ENCODE measurements at places on chromosomes 3 and 15.

DNA sequence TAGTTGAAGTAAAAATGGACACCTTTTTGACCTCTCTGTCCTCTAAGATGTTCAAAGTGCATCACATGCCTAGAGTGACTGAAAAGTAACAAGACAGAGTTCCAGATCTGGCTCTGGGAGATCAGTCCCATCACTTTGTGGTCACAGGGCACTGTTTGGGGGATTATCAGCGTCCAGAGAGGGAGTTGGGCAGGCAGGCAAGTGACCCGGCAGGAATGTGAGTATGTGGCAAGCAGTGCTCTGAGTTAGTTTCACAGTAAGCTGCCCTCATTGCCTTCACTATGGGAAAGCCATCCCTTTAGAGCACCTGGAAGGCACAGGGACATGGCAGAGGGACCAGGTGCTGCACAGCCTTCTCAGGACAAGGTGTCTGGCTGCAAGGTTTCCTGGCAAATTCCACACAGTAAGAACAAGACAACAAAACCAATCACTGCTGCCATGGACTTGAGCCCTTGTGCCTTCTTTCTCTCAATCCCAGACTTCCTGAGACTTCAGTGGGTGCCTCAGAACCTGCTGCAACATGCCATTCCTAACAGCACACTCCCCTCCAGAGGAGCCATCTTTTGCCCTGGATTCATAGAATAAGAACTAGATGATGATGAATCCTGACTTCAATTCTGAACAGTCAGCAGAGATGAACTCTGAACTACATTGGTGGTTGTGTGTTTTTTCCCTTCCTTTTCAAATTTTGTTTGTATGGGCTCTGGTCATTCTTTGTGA, 55.2 kb downstream of the TIPARP start:
- H3K36me3 ChIP-seq: no peaks in the 10 kb centered on the region
- no peaks in the 10 kb centered on the region for H3K27me3 ChIP-seq
- no peak overlapping the region for H3K27ac ChIP-seq
- H3K4me1 ChIP-seq: peaks cover 2% of the 10 kb centered on the region
- no peak overlapping the region for H3K4me3 ChIP-seq

DNA sequence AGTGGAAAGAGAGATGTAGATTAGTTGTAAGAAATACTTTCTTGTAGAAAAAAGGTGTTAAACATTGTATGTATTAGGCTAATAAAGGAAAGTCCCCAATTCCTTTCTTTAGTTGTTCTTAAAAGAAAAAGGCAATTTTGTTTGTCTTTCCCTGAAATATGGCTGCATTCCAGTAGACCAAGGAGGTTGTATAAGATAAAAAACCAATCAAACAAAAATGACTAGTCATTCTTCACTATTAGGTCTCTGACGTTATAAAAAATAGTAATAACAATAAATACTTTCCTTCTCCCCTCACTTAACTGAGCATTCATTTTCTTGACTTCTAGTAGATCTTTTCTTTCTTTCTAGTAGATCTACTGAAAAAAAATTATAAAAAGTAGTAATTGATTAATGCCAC, 8.6 kb upstream of the PPM1L start:
- DNase-seq: no peak
- H3K4me1 ChIP-seq: peaks cover 5% of the 10 kb centered on the region
- no peaks in the 10 kb centered on the region for H3K27me3 ChIP-seq
- H3K4me3 ChIP-seq: no peak overlapping the region
- H3K27ac ChIP-seq: no peak overlapping the region
- no peaks in the 10 kb centered on the region for H3K36me3 ChIP-seq

GRCh38 chr3:178086144-178086825, 450.0 kb upstream of the KCNMB2 start:
- H3K4me1 ChIP-seq: no peaks in the 10 kb centered on the region
- DNase-seq: no peak
- H3K27ac ChIP-seq: no peak overlapping the region
- no peaks in the 10 kb centered on the region for H3K36me3 ChIP-seq
- no peaks in the 10 kb centered on the region for H3K27me3 ChIP-seq

DNA sequence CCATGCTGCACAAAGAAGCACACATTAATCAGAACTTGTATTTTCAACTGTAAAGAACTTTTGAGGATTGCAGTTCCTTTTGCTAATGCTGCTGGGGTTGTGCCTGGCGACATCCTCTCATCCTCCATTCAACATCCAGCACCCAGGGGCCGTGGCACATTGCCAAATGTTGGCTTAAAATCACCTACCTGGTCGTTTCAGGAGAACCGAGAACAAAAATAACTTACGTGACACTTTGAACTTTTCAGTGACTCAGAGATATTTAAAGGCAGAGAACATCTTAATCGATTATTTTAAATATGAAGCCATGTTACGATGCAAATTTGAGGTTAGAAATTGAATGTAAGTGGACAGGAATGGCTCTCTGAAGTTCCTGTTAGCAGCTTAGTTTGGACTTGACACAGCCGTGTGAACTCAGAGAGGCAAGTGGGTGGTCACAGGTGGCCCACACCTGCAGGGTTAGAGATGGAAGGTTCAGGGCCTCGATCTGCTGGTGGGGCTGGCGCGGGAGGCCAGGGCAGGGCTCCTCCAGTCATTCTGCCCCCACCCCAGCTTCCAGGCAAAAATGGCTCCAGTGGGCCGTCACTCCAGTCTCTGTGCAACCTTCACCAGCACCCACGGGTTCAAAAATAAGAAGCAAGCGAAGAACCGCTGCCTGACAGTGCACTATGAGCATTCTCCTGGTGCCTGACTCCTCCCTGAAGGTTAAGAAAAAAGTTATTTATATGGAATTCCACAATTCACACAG, 12.2 kb downstream of the LRRK1 start:
- DNase-seq: no peak
- no peaks in the 10 kb centered on the region for H3K27me3 ChIP-seq
- no peak overlapping the region for H3K27ac ChIP-seq
- H3K4me3 ChIP-seq: no peak overlapping the region

- no peaks in the 10 kb centered on the region for H3K27me3 ChIP-seq
- peak overlapping the region; percentile 25 for H3K27ac ChIP-seq
- peaks cover 15% of the 10 kb centered on the region for H3K36me3 ChIP-seq
- no peak overlapping the region for H3K4me3 ChIP-seq
Measured at GRCh38 chr15:48614051-48614450, 31.5 kb downstream of the FBN1 start.

DNA sequence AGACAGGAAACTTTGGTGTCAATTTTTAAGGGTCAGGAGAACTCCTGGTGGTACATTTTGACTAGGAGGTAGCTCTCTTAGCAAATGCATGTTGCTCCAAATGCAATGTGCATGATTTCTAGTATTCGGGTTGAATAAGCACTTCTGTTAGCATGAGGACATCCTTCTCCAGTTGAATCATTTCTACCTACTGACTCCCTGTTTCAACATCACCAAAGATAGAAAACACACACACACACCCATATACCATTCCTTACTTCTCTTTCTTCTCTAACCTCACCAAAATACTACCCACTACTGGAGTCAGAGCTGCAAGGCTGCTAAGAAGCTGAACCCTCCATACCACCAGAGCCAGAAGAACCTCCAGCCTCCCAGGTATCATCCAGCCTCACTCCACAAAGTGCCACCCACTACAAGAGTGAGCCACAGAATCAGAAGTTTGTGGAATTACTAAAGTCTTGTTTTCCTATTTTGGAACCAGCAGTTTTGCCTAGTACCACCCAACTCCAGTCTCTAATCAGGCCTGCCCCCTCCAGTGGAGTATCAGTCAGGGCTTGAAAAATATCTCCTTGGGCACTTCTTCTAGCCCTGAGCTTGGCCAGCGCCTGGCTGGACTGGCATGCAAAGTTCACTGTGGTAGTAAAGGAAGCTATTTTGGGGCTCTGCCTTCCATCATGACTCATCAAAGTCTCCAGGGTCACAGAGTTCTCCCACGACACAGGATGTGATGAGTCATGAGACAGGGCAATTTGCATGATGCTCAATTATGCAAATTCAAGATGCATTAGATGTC, 110.3 kb downstream of the CYP19A1 start:
- no peak overlapping the region for H3K27ac ChIP-seq
- no peak for DNase-seq
- H3K4me1 ChIP-seq: peaks cover 5% of the 10 kb centered on the region
- H3K4me3 ChIP-seq: no peak overlapping the region
- H3K36me3 ChIP-seq: no peaks in the 10 kb centered on the region
- H3K27me3 ChIP-seq: no peaks in the 10 kb centered on the region

- H3K36me3 ChIP-seq: no peaks in the 10 kb centered on the region
- H3K4me1 ChIP-seq: peaks cover 36% of the 10 kb centered on the region
- peak overlapping the region; percentile 84 for H3K4me3 ChIP-seq
Measured at GRCh38 chr3:51538115-51538458, 432 bp upstream of the RAD54L2 start.

DNA sequence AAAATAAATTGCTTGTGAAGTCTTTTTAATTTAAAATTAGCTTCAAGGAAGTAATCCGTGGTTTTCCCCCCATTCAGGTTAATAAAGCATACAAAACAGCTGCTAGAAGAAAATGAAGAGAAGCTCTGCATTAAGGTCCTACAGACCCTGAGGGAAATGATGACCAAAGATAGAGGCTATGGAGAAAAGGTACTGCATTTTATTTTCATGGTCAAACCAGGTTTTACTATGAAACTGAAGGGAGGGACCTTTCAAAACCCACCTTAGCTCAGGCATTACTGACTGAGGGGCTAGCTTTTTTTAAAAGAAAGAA, 218.5 kb downstream of the ITPR1 start:
- no peak overlapping the region for H3K4me3 ChIP-seq
- no peaks in the 10 kb centered on the region for H3K4me1 ChIP-seq
- DNase-seq: no peak
- H3K27ac ChIP-seq: peak overlapping the region; percentile 39

- peaks cover 39% of the 10 kb centered on the region for H3K4me1 ChIP-seq
- H3K27me3 ChIP-seq: no peaks in the 10 kb centered on the region
- no peak overlapping the region for H3K4me3 ChIP-seq
- no peaks in the 10 kb centered on the region for H3K36me3 ChIP-seq
- H3K27ac ChIP-seq: peak overlapping the region; percentile 40
Measured at GRCh38 chr3:161409858-161410257, 38.5 kb upstream of the SPTSSB start.

DNA sequence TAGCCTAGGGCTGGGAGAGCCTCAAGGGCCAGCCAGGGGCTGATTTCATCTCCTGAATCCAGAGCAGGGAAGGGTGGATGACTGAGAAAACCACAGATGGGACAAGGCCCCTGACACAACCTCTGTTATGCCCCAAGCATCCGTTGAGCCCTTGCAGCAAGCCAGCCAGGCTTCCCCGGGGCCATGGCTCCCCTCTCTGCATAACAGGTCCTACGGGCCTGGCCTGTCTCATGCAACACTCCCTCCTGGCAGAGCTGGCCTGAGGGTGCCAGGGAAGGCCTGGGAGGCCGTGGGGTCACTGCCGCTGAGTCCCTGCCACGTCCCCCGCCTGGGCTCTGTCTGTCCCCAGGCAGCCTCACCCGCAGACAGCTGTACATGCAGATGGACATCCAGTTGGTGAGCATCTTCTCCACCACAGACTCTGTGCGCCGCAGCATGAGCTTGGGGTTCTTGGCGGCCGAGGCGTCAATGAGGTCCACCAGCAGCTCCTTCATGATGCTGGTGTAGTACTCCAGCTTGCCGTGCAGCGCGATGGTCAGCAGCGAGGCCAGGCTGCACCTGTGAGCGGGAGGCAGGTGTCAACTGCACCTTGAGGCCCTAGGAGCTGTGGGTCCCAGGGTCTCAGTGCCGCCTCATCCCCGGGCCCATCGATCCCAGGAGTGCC, 22.1 kb downstream of the H1-8 start:
- peaks cover 28% of the 10 kb centered on the region for H3K4me1 ChIP-seq
- no peaks in the 10 kb centered on the region for H3K27me3 ChIP-seq
- H3K27ac ChIP-seq: no peak overlapping the region
- no peak for DNase-seq
- no peak overlapping the region for H3K4me3 ChIP-seq

GRCh38 chr3:138879541-138880380, 45.0 kb upstream of the PIK3CB start:
- H3K27me3 ChIP-seq: no peaks in the 10 kb centered on the region
- no peak overlapping the region for H3K4me3 ChIP-seq
- no peak for DNase-seq
- no peak overlapping the region for H3K27ac ChIP-seq

DNA sequence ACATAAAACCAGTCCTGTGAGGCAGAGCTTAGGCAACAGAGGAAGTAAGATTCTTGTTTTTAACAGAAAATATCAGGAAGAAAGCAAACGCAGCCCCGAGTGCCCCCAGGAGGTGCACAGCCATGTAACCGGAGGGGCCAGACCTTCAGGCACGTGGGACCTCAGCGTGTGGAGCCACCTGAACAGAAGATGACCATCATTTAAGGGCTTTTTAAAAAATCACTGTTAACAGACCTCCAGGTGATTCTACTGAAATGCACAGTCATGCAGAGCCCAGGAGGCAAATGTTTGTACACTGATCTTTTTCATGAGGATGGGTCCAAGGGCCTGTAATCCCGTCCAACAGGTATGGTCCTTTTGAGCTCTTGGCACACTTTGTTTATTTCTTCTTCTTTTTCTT, 38.8 kb downstream of the SPG21 start:
- H3K27ac ChIP-seq: no peak overlapping the region
- no peaks in the 10 kb centered on the region for H3K27me3 ChIP-seq
- H3K4me3 ChIP-seq: no peak overlapping the region
- no peaks in the 10 kb centered on the region for H3K4me1 ChIP-seq
- DNase-seq: no peak
- peaks cover 3% of the 10 kb centered on the region for H3K36me3 ChIP-seq

GRCh38 chr3:12759693-12760565, 870 bp upstream of the TMEM40 start:
- no peaks in the 10 kb centered on the region for H3K36me3 ChIP-seq
- peak overlapping the region; percentile 55 for H3K4me3 ChIP-seq
- no peaks in the 10 kb centered on the region for H3K27me3 ChIP-seq
- peaks cover 33% of the 10 kb centered on the region for H3K4me1 ChIP-seq

GRCh38 chr3:82236257-82236656, 474.8 kb upstream of the GBE1 start:
- H3K4me3 ChIP-seq: no peak overlapping the region
- H3K27ac ChIP-seq: no peak overlapping the region
- H3K4me1 ChIP-seq: no peaks in the 10 kb centered on the region
- no peak for DNase-seq
- H3K27me3 ChIP-seq: no peaks in the 10 kb centered on the region

GRCh38 chr15:28979208-28979841, 93.6 kb downstream of the APBA2 start:
- no peak overlapping the region for H3K27ac ChIP-seq
- H3K36me3 ChIP-seq: no peaks in the 10 kb centered on the region
- no peak overlapping the region for H3K4me3 ChIP-seq
- peaks cover 4% of the 10 kb centered on the region for H3K4me1 ChIP-seq
- DNase-seq: no peak
- no peaks in the 10 kb centered on the region for H3K27me3 ChIP-seq

GRCh38 chr15:75148280-75148679, 53.4 kb upstream of the C15orf39 start:
- no peaks in the 10 kb centered on the region for H3K36me3 ChIP-seq
- no peak for DNase-seq
- no peaks in the 10 kb centered on the region for H3K27me3 ChIP-seq

GRCh38 chr15:58981808-58982475, 5.5 kb upstream of the RNF111 start:
- no peaks in the 10 kb centered on the region for H3K27me3 ChIP-seq
- no peak overlapping the region for H3K27ac ChIP-seq
- no peak for DNase-seq

All from esophagus squamous epithelium (tissue), 5 donors.